Smooth muscle cell of the brain vasculature (primary cell): ENCODE measurements at places on chromosomes 7 and 10.

DNA sequence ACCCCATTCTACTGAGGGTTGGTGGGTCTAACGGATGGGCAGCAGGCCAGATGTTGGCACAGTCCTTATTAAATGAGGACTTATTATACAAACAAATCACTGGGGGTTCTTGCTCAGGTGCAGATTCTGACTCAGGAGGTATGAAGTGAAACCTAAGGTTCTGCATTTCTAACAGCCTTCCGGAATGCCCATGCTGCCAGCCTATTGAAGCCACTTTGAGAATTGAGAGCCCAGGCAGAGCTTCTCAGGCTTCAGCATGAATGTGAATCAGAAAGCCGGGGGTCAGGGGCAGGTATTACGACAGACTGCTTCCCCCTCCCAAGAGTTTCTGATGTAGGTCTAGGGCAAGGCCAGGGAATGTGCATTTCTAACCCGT lies 34.1 kb upstream of the NPFFR1 start:
- no peak for DNase-seq

GRCh38 chr7:16684935-16685334 lies 39.0 kb downstream of the BZW2 start:
- no peak for DNase-seq

DNA sequence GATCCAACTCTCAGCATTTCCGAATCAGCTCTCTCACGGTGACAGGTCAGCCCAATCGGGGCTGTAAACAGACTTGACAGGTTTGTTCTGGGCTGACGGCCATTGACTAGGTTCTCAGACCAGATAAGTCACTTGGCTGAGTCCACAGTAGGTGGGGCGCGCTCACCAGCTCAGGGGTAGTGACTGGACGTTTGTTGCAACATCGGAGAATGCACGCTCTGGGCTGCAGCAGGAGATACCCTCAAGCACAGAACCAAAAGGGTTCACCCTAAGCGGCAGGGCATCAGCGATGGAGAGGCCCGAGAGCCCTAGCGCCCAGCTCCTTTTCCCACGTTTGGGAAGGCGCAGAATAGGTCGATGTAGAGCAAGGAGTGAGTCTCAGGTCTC lies 1.8 kb downstream of the KLLN start:
- DNase-seq: no peak

- no peak for DNase-seq
Observed at GRCh38 chr7:157043745-157044144, 33.3 kb upstream of the MNX1 start.

- DNase-seq: no peak
Observed at GRCh38 chr10:112827951-112828350, 122.1 kb upstream of the TCF7L2 start.

GRCh38 chr10:62019685-62020359 lies 118.3 kb downstream of the ARID5B start:
- no peak for DNase-seq

- no peak for DNase-seq
Observed at GRCh38 chr10:12221323-12222298, 25.6 kb downstream of the CDC123 start.

GRCh38 chr7:37144423-37144822 lies 304.2 kb downstream of the ELMO1 start:
- DNase-seq: no peak

GRCh38 chr10:91590904-91591796 lies 41.7 kb downstream of the PPP1R3C start:
- DNase-seq: no peak

GRCh38 chr7:140656548-140657515 lies 15.9 kb upstream of the ADCK2 start:
- DNase-seq: no peak

DNA sequence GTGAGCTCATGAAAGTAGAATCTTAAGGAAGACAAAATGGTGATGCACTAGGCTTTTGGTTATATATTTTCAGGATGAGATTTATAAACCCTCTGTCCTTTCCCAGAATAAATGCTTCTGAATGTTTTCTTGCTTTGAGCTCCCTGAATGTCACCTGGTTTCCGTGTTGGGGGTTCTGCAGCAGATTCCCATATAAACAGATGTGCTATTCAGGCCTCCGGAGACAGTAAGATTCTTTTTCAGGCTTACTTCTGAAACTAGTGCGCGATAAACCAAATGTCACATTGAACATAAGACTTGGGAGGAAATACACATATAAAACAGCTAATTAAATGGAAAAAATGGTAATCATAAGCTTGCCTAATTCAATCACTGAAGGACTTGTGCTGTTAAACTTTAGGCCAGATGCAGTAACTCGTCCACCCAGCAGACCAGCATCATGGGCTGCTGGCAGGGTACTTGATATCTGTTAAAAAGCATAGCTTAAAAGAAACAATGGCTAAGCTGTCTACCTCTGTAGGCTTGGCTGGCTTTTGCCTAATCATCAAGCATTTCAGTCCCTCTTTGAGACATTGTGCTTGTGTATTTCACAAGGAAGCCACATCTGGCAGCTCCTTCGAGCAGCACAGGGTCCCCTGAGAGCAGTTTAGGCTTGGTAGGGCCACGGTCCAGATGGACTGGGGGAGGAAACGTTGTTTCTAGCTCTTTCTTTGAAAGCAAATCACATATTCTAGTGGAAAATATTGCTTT lies 281.2 kb upstream of the KIAA1217 start:
- DNase-seq: no peak

GRCh38 chr7:148020679-148021078 lies 569.9 kb upstream of the C7orf33 start:
- DNase-seq: no peak

DNA sequence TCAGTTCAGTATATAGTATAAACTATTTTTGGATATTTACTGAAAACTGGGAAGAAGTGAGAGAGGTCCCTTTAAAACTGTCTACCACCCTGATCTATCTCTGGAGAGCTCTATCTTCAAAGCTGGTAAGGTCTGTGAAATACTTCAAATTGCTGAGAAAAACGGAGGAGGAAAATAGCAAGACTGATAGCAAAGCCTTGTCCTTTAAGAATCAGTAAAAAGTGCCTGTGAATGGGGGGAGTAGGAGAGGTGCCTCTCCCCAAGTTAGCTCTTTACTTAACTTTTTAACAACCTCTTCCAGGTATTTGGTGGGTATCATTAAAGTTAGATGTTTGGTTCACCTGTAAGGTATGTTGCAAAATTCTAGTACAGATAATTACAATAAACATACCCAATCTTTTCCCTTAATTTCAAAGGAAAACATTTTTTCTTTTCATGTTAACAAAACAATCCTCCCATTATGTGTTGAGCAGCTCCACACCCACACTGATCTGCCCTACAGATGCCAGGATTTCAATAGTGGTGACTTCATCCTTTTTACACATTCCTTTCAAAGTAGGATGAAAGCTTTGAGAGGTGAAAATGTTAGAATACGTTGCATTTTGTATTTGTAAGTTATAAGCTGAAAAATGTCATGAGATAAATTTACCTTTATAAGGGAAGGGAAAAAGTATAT lies 149.2 kb downstream of the CRPPA start:
- DNase-seq: no peak

- DNase-seq: no peak
Observed at GRCh38 chr7:140415361-140415760, 11.5 kb downstream of the RAB19 start.

DNA sequence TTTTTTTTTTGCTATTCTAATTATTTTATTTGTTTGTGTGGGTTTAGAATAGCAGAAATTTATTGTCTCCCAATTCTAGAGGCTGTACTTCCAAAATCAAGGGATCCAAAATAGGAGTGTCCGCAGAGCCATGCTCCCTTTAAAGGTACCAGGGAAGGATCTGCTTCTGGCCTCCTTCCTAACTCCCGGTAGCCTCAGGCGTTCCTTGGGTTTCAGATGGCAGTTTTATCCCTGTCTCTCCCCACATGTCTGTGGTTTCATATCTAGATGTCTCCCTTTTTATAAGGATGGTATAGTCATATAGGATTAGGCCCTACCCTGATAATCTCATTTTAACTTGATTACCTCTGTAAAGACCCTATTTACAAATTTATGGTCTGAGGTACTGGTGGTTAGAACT lies 48.4 kb downstream of the BMPR1A start:
- no peak for DNase-seq

DNA sequence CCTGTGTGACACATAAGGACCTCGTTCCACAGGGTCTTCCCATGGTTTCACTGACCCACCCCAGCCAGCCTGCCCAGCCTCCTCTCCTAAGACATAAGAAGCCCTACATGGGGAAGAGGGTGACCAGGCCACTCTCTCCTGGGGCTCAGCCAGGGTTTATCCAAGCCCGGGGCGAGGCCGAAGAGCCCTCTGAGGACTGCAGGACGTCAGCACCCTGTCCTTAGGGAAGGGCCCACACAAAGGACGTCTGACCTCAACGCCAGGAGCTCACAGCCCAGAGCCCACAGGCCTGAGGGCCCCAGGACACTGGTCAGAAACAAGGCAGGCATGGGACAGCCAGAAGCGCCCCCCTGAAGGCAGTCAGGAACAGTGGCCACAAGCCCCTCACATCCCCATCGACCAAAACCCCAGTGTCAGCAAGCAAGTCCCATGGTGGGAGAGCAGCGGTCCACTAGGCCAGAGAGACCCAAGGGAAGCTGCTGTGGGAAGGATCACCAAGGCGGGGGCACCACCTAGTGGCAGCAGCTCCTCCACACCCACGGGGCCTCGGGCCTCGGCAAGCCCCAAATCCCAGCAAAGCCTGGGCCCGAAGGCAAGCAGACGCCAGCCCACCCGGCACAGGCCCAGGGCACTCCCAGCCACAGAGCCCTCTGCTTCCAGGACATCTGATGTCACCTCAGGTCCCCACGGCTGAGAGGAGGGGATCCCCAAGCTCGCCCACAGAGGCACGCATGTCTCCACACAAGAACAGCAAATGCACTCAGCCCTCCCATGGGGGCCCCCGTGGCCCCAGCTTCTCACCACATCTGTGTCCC lies 23.4 kb downstream of the MAD1L1 start:
- DNase-seq: no peak
